ELF-1 (cell line): ENCODE measurements at places on chromosomes 16 and 17.

DNA sequence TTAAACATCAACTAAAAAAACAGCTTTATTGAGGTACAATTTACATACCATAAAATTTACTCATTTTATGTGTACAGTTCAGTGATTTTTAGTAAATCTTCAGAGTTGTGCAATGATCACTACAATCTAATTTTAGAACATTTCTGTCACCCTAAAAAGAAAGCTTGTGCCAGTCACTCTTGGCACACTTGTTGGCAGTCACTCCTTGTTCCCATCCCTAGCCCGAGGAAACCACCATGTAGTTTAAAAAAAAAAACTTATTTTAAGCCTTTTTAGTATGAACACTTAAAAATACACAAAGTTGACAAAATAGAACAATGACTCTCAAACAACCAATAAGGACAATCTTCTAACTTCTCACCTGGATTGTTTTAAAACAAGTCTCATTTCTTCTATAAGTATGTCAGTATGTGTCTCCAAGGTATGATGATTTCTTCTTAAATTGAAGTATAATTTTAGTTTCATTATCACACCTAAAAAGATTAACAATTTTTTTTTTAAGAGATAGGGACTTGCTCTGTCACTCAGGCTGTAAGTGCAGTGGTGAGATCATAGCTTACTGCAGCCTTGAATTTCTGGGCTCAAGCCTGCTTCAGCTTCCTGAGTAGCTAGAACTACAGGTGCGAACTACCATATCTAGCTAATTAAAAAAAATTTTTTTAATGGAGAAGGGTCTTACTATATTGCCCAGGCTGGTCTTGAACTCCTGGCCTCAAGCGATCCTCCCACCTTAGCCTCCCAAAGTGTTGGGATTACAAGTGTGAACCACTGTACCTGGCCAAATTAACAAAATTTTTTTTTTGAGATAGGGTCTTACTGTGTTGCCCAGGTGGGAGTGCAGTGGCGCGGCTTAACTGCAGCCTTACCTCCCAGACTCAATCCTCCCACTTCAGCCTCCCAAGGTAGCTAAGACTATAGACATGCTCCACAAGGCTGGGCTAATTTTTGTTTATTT, 53.2 kb downstream of the PPM1E start:
- no peak for DNase-seq

GRCh38 chr16:31298958-31299357, 39.2 kb downstream of the ITGAM start:
- DNase-seq = no peak

- no peak for DNase-seq
Measured at GRCh38 chr17:81727324-81728031, 15.4 kb downstream of the SLC25A10 start.

- DNase-seq = no peak
Measured at GRCh38 chr17:8806926-8807550, 7.9 kb upstream of the MFSD6L start.

DNA sequence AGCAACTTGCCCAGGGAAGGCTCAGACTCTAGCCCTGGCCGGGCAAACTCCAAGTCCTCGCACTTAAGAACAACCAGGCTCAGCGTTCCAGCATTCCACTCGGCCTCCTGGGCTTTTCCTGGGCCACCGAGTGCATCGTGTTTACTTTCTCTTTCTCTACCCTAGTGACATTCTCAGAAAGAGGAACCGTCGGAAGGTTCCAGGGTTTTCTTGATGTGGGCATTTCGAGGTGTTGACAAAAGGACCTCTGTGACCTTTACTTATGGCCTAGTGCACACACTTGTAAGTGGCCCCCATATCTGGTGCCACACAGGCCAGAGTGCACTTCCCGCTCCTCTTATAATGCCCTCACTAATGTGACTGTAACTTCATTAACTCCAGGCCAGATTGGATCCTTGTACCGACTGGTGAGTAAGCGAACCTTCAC, 3.1 kb upstream of the BANP start:
- no peak for DNase-seq

DNA sequence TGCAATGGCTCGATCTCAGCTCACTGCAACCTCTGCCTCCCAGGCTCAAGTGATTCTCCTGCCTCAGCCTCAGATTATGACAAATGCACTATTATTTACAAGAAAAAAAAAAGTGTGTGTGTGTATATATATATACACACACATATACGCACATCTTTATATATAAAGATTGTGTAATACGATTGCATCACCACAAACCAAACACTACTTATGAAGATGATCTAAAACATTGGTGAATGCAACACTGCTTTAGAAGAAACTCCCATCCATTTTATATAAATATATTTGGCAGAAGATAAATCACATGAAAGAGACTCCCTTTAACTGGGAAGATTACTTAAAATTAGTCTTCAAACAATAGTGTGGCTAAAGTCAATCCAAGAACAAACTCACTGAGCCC, 96.7 kb downstream of the SYCE1L start:
- no peak for DNase-seq
